ENCODE measurements at places on chromosomes 7 and 10.

DNA sequence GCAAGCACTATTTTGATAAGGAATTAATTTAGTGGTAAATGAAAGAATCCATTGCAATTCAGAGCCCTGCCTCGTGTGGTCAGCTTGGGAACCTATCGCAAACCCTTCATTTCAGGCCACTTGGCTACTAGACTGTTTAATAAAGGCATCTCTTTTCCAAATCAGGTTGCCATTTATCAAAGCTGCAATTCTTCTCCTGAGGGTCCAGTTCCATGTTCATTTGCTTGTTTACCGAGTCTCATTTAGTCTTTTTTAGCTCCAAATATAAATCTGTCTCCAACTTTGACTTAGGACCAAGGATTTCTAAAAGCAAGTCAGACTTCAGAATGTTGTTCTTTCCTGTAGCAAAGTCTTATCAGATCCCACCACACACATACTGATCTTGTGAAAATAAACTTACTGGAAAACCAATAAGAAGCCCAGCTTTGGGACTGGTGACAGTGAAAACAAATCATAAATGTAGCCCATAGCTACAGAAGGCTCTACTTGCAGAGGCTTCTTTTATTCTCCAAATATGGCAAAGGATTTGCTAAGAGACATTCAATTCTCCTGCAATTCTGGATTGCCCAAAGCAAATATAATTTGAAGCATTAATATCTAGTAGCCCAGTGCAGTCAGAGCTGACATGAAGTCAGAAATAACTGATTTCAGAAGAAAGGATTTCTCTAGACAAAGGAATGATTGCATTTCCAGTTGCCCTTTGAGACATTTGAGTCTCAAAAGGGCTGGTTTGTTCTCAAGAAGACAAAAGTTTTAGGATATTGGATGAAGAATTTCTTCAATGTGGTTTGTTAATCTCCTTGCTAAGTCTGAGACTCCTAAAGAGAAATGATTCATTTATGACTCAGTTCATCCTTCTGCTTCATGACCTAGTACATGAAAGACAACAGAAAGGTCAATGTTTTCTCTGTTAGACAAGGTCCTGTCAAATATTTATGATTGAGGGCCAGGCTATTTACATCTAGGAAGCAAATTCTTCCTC lies 28.0 kb downstream of the PPP1R3C start:
- no peak for DNase-seq

DNA sequence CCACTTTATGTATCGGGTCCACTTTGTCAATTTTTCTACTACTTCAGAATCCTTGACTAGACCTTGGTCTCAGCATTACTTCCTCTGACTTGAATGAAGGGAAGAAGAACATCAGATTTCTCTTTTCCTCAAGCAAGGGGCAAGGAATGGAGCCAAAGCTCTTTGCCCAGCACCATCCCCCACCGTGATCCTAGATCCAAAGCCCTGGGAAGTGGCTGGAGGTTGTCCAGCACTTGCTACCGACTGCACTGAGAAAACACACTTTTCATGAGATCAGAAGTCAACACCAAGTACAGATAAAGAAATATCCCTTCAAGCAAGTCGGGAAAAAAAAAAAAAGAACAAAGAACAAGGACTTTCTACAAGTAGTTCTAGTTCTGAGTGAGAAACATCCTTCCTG lies 102.1 kb upstream of the DDC start:
- DNase-seq, result no peak

- no peak for DNase-seq
These were observed 30.4 kb downstream of the VPS50 start for GRCh38 chr7:93262535-93262934.

GRCh38 chr7:132451161-132451560 lies 125.1 kb downstream of the PLXNA4 start:
- DNase-seq, result no peak

GRCh38 chr7:139427788-139428187 lies 55.7 kb downstream of the KLRG2 start:
- no peak for DNase-seq
